Left ventricle myocardium inferior (tissue), 1 donor: ENCODE measurements at places on chromosomes 1 and 21. TPM values are rescaled to one million over a fixed set of nuclear protein-coding genes. Genes with fewer than 3 reads are reported as not detected.

The NPR1 gene
- total RNA-seq = 10.4 TPM

GRCh38 chr1:230186003-230186863, 119.2 kb downstream of the GALNT2 start:
- no peak for DNase-seq

GRCh38 chr1:42038261-42038660, 114.9 kb upstream of the GUCA2B start:
- DNase-seq = no peak

DNA sequence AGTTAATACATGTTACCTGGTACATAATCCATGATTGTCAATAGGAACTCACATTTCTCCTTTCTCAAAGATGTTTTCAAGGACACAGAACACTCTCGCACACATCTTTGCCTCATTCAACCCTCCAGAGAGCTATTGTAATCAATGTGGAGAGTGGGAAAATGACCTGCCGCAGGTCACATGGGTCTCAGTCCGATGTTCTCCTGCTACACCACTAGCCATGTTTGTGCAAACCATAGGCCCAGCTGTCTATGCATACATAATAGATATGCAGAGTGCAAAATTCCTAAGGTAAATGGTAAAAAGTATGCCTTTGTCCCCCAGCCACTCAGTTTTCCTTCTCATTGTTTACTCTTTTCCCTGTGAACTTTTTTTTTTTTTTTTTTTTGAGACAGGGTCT, 89.2 kb downstream of the ADSS2 start:
- DNase-seq = no peak

GRCh38 chr1:229031481-229032341, 239.2 kb upstream of the RAB4A start:
- no peak for DNase-seq

GRCh38 chr1:20081353-20081810, 11.4 kb downstream of the PLA2G5 start:
- DNase-seq = no peak
